ENCODE measurements at places on chromosomes 6 and 20. TPM values are rescaled to one million over a fixed set of nuclear protein-coding genes. Genes with fewer than 3 reads are reported as not detected.

Gene HLA-DMA
- total RNA-seq: 8.1 TPM

Gene LAMA2
- 1.7 TPM for total RNA-seq

Gene KCNK16
- total RNA-seq: not detected

GRCh38 chr6:226516-227073 lies 65.7 kb upstream of the DUSP22 start:
- no peaks in the 10 kb centered on the region for H3K27me3 ChIP-seq
- peaks cover 6% of the 10 kb centered on the region for H3K4me1 ChIP-seq
- H3K36me3 ChIP-seq: no peaks in the 10 kb centered on the region
- no peak for DNase-seq
- H3K27ac ChIP-seq: no peak overlapping the region

DNA sequence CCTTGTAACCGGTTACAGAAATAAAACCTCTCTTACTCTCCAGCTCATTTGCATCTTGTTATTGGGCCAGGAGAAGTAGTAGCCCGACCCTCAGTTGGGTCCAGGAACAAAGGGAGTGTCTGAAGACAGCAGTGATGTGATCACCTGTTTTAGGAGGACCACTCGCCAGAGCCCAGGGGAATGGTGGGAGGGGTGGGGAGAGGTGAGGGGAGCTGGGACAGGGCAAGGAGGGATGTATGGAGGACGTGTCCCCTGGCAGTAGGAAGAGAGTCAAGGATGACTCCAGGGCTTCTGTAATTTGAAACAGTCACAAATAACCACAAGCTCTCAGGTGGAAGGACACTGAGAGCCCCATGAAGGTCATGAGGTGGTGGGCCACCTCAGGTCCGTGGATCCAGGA lies 1.4 kb upstream of the PCMTD2 start:
- H3K27ac ChIP-seq: no peak overlapping the region
- H3K4me1 ChIP-seq: peaks cover 15% of the 10 kb centered on the region
- H3K36me3 ChIP-seq: no peaks in the 10 kb centered on the region
- H3K27me3 ChIP-seq: peaks cover 16% of the 10 kb centered on the region
- no peak for DNase-seq

DNA sequence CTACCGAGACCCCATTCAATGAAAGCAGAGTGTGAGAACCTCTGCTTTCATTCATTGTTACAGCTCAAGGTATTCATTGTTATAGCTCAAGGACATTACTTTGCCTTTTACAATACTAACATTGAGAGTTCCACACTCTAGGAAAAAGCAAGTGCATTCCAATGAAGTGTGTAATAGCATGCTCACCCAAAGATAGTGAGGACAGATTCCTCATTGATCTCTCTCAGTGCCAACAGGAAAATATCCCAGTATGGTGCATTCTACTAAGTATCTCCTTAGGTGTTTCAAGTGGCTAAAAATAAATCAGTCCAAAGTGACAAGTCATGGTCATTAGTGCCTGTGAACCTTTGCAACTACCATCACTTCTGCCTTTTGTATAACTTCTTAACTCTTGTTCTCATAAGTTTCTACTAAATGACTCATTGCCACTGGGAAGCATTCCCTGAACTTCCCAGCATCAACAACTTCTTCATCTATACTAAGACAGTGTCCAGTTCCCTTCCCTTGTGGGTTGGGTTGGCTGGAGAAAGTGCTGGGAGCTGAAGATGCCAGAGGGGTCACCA lies 140.7 kb upstream of the STXBP5 start:
- H3K4me3 ChIP-seq: no peak overlapping the region
- H3K27me3 ChIP-seq: no peaks in the 10 kb centered on the region
- peak; percentile 93 for DNase-seq
- H3K4me1 ChIP-seq: peaks cover 10% of the 10 kb centered on the region

- no peak overlapping the region for H3K27ac ChIP-seq
- no peaks in the 10 kb centered on the region for H3K36me3 ChIP-seq
- H3K4me3 ChIP-seq: no peak overlapping the region
- no peak for DNase-seq
- H3K27me3 ChIP-seq: no peaks in the 10 kb centered on the region
These were observed 37.6 kb upstream of the CHMP4B start for GRCh38 chr20:33773412-33774089.

- DNase-seq: peak; percentile 39
- no peaks in the 10 kb centered on the region for H3K27me3 ChIP-seq
- H3K4me3 ChIP-seq: no peak overlapping the region
These were observed 558.5 kb downstream of the CD83 start for GRCh38 chr6:14676064-14676463.

GRCh38 chr6:128071212-128071611 lies 170.4 kb upstream of the THEMIS start:
- H3K4me3 ChIP-seq: no peak overlapping the region
- peaks cover 14% of the 10 kb centered on the region for H3K4me1 ChIP-seq
- no peak for DNase-seq
- H3K27me3 ChIP-seq: no peaks in the 10 kb centered on the region

DNA sequence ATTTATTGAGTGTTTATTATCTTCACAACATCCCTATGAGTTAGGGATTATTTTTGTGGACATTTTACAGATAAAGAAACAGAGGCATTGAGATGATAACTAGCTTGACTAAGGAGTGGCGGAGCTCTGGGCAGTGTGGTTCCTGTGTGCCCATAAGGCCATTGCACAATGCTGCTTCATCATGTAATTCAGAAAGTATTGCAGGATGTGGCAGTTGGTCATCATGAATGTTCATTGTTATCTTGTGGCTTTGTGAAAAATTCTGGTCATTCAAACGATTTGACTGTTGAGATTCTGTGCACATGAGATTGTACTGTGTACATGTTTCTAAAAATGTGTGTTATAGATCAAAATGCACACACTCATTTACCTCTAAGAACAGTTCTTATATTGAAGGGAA lies 150.8 kb downstream of the ESR1 start:
- no peaks in the 10 kb centered on the region for H3K36me3 ChIP-seq
- H3K27ac ChIP-seq: no peak overlapping the region
- no peak overlapping the region for H3K4me3 ChIP-seq
- H3K4me1 ChIP-seq: no peaks in the 10 kb centered on the region
- DNase-seq: peak; percentile 48
- H3K27me3 ChIP-seq: no peaks in the 10 kb centered on the region

DNA sequence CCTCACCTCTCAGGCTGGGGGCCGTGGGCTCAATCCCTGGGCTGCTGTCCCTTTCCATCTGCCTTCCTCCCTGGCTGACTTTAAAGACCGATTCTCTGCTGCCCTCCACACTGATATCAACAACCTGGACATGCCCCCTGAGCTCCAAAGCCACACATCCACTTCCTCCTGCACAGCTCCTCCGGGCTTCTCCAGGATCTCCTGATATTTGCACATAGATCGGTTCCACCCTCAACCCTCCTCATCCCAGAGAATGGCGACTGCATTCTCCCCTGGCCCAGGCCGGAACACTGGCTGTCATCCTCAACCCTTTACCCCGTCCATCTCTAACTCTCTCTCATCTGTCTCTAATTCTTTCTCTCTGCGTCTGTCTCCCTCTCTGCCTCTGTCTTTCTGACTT lies 21.0 kb upstream of the NOL4L start:
- peaks cover 22% of the 10 kb centered on the region for H3K27me3 ChIP-seq
- DNase-seq: no peak
- H3K27ac ChIP-seq: no peak overlapping the region
- no peaks in the 10 kb centered on the region for H3K36me3 ChIP-seq

GRCh38 chr6:3291346-3291745 lies 32.6 kb downstream of the PSMG4 start:
- no peaks in the 10 kb centered on the region for H3K27me3 ChIP-seq
- DNase-seq: no peak
- H3K4me3 ChIP-seq: no peak overlapping the region
- H3K27ac ChIP-seq: no peak overlapping the region

- DNase-seq: peak; percentile 6
- H3K27ac ChIP-seq: no peak overlapping the region
- H3K27me3 ChIP-seq: no peaks in the 10 kb centered on the region
- H3K36me3 ChIP-seq: no peaks in the 10 kb centered on the region
- peaks cover 11% of the 10 kb centered on the region for H3K4me1 ChIP-seq
- H3K4me3 ChIP-seq: no peak overlapping the region
These were observed 97.2 kb downstream of the SPTLC3 start for GRCh38 chr20:13105864-13106457.

DNA sequence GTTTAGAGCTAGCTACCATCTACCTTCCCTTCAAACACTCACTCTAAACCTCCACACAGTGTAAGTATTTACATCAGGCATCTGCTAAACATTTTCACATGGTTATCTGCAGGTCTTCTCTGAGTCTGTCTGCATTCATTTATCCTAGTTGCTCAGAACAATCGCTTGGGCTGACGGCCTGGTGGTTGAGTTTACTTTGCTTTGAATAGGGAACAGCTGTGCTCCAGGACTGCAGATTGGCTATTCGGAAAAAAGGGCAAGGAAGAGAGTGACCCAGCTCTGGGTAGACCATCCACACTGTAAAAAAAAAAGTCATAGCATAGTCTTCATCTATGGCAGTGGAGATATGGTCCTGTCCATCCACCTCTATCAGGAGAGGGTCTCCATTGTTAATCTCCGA lies 115.3 kb upstream of the ESR1 start:
- no peak for DNase-seq
- no peak overlapping the region for H3K27ac ChIP-seq

DNA sequence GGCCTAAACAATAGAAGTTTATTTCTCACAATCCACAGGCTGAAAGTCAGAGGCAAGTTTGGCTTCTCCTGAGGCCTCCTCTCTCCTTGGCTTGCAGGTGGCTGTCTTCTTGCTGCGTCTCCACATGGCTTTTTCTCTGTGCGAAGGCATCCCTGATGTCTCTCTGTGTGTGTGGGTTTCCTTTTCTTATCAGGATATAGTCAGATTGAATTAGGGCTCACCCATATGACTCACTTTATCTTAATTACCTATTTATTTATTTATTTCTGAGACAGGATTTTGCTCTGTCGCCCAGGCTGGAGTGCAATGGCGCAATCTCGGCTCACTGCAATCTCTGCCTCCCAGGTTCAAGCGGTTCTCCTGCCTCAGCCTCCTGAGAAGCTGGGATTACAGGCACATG lies 30.7 kb downstream of the LINC00237 start:
- DNase-seq: no peak
- no peaks in the 10 kb centered on the region for H3K27me3 ChIP-seq
- no peaks in the 10 kb centered on the region for H3K36me3 ChIP-seq
- H3K4me3 ChIP-seq: no peak overlapping the region
- no peak overlapping the region for H3K27ac ChIP-seq
- no peaks in the 10 kb centered on the region for H3K4me1 ChIP-seq

DNA sequence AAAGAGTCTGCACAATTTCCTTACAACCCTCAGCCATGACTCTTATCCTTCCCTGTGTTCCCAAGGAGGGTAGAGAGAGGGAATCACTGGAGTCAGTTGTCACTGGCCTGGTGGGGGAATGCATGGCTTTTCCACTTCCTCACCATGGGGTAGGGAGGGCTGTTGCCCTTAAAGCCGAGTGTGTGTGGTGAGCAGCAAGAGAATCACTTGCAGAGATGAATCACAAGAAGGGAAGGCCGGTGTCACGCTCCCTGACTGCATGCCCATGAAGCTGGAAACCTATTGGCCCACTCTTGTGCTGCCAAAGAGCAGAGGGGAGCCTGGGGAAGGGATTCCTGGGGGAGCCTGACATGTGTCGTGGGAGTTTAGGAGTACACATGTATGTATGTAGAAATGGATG lies 18.1 kb upstream of the BMP6 start:
- H3K4me1 ChIP-seq: no peaks in the 10 kb centered on the region
- peak; percentile 42 for DNase-seq
- H3K27me3 ChIP-seq: no peaks in the 10 kb centered on the region
- H3K36me3 ChIP-seq: no peaks in the 10 kb centered on the region
- no peak overlapping the region for H3K4me3 ChIP-seq

DNA sequence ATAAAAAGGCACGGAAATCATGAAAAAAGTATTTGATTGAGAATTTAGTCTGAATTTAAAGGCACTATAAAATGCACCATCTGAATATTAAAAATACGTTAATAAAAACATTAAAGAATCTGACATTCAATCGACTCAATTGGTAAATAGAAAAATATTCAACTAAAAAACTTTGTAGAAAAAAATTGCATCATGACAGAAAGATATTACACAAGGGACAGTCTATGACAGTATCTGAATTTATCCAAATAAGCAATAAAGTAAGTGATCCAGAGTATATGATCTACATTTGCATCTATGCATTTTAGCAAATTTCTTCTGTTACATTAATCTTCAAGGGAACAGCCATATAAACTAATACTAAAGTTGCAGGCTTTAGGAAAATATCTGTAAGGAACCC lies 9.4 kb downstream of the FRK start:
- H3K36me3 ChIP-seq: no peaks in the 10 kb centered on the region
- DNase-seq: no peak
- H3K4me1 ChIP-seq: no peaks in the 10 kb centered on the region
- no peak overlapping the region for H3K4me3 ChIP-seq

All from astrocyte (in vitro differentiated cells and primary cell).